ENCODE measurements at places on chromosomes 4 and X. TPM values are rescaled to one million over a fixed set of nuclear protein-coding genes. Genes with fewer than 3 reads are reported as not detected.

The EMCN gene
- total RNA-seq = 0.90 TPM

The TLR7 gene
- not detected for total RNA-seq

The XKRX gene
- 0.36 TPM for total RNA-seq

The PNCK gene
- 0.33 TPM for total RNA-seq

The P2RY10 gene
- not detected for total RNA-seq

The MAGED4 gene
- total RNA-seq = 14.7 TPM

The KIF4A gene
- total RNA-seq = 2.7 TPM

The CTAG2 gene
- not detected for total RNA-seq

The CXCL3 gene
- total RNA-seq = 0.09 TPM

The SLC34A2 gene
- total RNA-seq = not detected

The PLS3 gene
- 309 TPM for total RNA-seq

The ATP8A1 gene
- total RNA-seq = 7.5 TPM

The PSAPL1 gene
- total RNA-seq = not detected

The STK26 gene
- 0.57 TPM for total RNA-seq

The SPANXN4 gene
- total RNA-seq = not detected

The NXF2 gene
- not detected for total RNA-seq

The ARL9 gene
- 0.09 TPM for total RNA-seq

The FGG gene
- not detected for total RNA-seq

The RAB39B gene
- 1.6 TPM for total RNA-seq

The AADAT gene
- total RNA-seq = 6.2 TPM

The PGAM4 gene
- total RNA-seq = not detected

The HCFC1 gene
- total RNA-seq = 16.4 TPM

The TLL1 gene
- total RNA-seq = 1.5 TPM

All from fibroblast of the aortic adventitia (primary cell).